A172 (cell line): ENCODE measurements at places on chromosomes 7 and 10. TPM values are rescaled to one million over a fixed set of nuclear protein-coding genes. Genes with fewer than 3 reads are reported as not detected.

DNA sequence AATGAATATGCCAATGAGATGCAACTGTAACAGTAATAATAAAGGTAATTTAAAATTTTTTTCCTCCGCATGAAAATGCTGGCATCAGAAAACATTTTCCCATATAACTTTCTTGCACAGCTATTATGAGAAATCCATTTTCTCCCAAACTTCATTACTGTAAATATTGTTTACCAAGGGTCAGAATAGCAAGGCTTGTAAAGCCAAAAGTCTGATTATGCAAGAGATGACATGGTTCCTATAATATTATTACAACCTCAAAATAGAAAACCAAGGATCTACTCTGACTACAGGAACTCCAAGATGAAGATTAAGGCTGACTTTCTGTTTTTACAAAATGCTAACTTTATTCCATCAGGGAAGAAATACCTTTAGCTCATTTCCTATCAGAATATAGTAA is 162.7 kb upstream of the CDK1 start:
- no peak for DNase-seq

GRCh38 chr7:21414795-21415393 is 13.0 kb upstream of the SP4 start:
- DNase-seq, result no peak

DNA sequence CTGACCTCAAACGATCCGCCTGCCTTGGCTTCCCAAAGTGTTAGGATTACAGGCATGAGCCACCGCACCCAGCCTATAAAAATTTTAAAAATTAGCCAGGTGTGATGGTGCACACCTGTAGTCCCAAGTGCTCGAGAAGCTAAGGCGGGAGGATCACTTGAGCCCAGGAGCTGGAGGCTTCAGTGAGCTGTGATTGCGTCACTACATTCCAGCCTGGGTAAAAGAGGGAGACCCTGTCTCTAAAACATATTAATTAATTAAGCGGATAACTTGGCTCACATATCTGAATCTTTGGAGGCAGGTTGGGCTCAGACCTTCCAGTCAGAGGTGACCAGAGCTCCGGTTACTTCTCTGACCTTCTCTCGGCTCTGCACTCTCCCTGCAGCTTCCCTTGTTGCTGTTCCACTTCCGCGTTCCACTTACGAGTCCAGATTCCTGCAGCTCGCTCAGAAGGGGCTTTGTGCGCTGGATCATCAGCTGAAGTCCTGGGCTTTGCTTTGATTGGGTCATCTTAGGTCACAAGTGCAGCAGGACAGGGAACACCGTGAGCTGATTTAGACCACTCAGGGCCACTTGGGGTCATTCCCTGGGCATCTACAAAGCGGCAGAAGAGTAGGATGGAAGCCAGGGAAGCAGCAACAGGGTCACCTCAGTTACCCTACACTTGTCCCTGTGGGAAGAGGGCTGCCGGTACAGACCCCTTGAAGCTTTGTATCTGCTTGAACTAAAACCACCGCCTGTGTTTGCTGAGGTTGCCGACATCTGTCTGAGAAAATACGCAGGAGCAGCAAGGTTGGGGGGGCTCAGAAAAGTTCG is 2.0 kb upstream of the ARPC1B start:
- no peak for DNase-seq

- DNase-seq, result peak; percentile 69
These were observed 40.8 kb downstream of the TAS2R41 start for GRCh38 chr7:143518521-143518920.

- DNase-seq, result no peak
These were observed 25.5 kb upstream of the ABLIM1 start for GRCh38 chr10:114683593-114683992.

- no peak for DNase-seq
These were observed 246.2 kb upstream of the C7orf33 start for GRCh38 chr7:148344406-148344805.

GRCh38 chr10:30811276-30812017 is 181.9 kb upstream of the LYZL2 start:
- no peak for DNase-seq

GRCh38 chr7:68925241-68925640 is 673.0 kb upstream of the AUTS2 start:
- no peak for DNase-seq

DNA sequence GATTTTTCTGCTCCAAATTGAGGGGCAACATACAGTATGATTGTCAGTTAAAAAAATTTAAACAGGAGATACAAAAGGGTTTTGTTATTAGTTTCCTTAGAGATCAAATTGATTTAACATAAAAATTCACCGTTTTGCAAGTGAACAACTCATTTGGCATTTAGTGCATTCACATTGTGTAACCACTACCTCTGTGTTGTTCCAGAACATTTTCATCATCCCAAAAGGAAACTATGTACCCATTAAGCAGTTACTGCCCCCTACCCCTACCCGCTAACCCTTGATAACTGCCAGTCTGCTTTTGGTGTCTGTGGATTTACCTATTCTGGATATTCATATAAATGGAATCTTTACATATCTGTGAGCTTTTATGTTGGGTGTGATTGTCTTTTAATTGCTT is 3.1 kb downstream of the ZRANB1 start:
- no peak for DNase-seq

DNA sequence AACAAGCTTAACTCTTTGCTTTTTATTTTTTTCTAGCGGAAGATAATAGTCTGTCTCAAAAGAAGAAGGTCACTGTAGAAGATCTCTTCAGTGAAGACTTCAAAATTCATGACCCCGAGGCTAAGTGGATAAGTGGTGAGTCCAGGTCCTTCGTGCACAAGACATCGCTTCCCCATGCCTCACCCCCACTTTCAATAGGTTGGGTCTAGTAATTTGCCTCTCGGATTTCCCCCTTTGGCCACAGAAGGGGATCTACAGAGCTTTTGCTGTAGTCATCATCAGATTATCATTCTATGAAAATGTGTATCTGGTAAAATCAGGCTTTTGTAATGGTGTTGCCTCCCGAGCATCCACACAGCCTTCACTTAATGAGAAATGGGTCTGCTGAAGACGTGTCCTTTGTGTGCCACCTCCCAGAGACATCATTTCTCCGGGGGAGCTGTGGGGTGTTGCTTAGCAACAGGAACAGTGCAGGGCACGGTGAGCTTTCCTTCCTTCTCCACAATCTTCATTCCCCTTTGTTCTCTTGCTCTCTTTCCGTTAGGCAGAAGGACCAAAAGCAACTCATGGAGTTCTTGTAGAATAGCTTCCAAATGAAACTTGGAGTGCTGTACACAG is 422.8 kb downstream of the DPP6 start:
- no peak for DNase-seq

DNA sequence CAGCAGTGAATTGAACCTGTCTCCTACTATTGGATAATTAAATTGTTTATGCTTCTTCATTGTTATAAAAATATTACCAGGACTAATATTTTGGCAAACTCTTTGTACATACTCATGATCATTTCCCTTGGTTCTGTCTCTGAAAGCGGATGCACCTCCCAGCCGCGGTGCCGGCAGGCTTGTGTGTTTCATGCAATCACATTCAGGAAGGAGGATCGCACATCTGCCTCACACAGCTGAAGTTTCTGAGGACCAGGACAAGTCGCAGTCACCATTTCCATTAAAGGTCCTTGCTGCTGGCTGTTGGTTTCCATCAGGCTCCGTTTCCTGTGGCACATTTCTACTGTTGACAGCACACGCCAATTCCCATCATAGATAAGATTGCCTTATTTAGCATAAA is 117.8 kb upstream of the SHH start:
- no peak for DNase-seq

GRCh38 chr10:84818961-84819360 is 490.6 kb downstream of the CCSER2 start:
- DNase-seq, result no peak

DNA sequence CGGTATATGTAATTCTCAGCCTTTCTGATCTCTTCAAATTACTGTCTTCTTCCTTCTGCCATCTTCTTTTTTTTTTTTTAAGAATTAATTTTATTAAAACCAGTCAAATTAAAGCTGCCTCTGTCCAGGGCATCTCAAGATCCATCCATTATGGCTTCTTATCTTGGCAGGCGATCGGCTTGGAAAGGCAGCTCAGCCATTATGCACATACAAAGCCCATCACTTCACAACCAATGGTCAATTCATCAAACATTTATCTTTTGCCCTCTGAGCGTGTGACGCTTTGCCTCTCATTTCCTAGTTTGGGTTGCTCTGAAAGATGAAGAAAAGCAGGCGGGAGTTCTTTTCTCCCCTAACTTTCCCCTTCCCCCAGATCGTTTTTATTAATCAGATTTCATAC is 591.6 kb downstream of the LRMDA start:
- no peak for DNase-seq

- DNase-seq, result no peak
These were observed 4.6 kb downstream of the HOXA4 start for GRCh38 chr7:27125986-27126394.

- DNase-seq, result no peak
These were observed 248.2 kb upstream of the TCF7L2 start for GRCh38 chr10:112701878-112702255.

DNA sequence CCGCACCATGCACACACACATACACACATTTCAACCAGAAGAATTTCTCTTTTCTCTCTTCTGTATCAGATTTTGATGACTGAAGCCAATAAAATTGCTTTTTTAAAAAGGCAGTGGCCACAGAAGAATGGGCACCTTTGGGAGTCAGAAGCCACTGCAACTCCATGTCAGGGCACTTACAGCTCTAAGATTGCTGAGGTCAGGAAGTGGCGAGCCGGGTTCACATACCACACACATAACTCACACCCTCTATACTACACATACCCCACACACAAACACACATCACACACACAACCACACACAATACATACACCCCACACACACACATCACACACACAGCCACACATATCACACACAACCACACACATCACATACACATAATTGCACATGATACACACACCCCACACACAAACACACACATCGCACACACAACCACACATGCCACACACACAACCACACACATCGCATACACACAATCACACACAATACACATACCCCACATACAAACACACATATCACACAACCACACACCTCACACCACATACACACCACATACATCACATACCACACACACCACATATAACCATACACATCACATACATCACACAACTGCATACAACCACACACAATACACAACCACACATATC is 31.2 kb downstream of the GPRIN2 start:
- peak; percentile 92 for DNase-seq

GRCh38 chr7:98227939-98228338 is 16.7 kb downstream of the BHLHA15 start:
- DNase-seq, result no peak

Gene FAM25A
- total RNA-seq, result not detected in 2 replicates

Gene CRTAC1
- total RNA-seq, result not detected in 2 replicates

Gene RAB18
- 79.9 and 80.2 TPM in 2 replicates for total RNA-seq

Gene HHEX
- not detected in 2 replicates for total RNA-seq
